ENCODE measurements at places on chromosomes 13 and 19. TPM values are rescaled to one million over a fixed set of nuclear protein-coding genes. Genes with fewer than 3 reads are reported as not detected.

OR7A5 gene
- total RNA-seq = not detected

GRCh38 chr13:98879957-98880356, 97.9 kb downstream of the DOCK9 start:
- no peak for DNase-seq

GRCh38 chr13:36752673-36753072, 66.3 kb upstream of the RFXAP start:
- no peak for DNase-seq

DNA sequence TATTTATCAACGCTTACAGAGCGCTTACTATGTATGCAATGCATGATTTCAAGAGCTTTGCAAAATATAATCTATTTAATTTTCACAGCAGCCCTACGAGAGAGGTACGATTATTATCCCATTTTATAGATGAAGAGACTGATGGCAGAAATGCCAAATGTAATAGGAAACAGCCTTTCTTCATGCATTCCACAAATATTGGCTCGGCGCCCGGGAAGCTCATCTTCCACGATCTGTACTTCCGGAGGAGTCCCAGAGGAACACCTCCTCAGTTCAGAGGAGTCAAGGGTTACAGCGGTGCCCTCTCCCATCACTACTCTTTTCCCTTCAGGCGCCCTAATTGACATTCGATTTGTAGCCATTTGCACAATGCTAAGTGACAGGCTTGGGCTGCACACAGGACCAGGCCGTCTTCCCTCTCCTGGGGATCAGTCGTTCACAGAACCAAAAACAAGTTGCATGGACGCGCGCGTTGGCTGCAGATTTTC, 1.1 kb upstream of the ARHGAP35 start:
- no peak for DNase-seq

DNA sequence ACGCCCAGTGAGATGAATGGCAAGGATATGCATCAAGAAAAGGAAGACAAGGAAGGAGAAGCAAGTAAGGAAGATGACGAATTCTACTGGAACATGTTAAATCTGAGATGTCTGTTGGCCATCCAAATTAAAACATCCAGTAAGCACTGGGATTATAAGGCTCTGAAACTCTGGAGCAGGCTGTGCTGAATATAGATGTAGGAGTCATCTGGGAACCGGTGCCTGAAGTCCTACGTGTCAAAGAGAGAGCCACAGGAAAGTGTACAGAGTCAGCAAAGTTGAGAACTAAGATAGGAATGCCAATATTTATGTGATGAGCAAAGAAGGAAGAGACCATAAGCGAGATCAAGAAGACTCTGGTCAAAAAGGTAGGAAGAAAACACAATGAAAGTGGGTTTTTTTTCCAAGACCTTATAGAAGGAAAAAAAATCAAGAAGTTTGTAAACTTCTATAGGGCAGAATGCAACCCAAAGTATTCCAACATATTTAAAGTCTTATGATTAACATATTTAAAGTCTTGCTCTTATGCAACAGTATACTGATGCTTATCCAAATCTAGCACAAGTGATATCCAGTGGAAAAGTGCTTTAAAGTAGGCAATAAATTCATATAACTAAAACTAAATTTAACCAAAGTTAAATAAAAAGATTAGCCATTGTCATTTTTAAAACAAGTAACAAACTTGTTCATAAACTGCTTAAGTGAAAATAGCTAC, 51.2 kb upstream of the EEF1AKMT1 start:
- DNase-seq = no peak

GRCh38 chr13:113970810-113971470, 2.9 kb downstream of the C13orf46 start:
- no peak for DNase-seq

DNA sequence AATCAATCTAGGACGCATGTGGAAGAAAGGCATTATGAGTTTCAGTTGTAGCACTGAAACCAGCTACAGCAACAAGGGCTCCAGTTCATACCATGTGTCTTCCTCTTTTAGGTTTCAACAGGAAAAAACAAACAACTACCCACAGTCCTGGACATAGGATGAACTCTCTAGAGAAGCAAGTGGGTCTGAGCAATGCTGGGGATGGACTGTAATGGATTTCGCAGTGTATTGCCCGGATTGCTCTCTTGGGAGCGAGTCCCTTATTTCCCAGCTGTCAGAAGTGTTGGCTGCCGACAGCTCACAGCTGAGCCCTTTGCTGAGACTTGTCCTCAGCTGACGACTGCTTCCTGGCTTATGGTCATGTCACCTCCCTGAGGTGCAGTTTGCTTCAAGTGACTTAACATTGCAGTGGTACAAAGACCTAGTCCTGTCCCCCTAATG, 12.1 kb upstream of the MYCBP2 start:
- DNase-seq = no peak

SPRED3 gene
- 1.4 TPM for total RNA-seq

- peak; percentile 5 for DNase-seq
Measured at GRCh38 chr13:27117158-27117557, 54.5 kb downstream of the USP12 start.

- no peak for DNase-seq
Measured at GRCh38 chr13:66364346-66364745, 865.8 kb downstream of the PCDH9 start.

- DNase-seq = no peak
Measured at GRCh38 chr19:37217480-37217774, 587 bp upstream of the ZNF383 start.

DNA sequence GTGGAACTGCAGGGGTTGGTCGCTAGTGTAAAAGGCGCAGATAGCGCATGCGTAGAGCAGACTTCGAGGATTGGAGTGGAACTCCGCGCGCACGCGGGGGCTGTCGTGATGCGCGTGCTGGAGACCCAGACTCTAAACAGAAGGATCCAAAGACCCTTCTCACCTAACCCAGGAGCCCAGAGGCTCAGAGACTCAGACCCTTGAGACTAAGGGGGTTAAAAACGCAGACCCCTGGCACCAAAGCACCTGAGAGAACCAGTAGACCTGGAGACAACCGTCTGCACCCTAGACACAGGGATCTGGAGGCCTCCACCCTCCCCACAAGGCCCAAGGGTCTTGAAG, 567 bp upstream of the CTU1 start:
- no peak for DNase-seq

GRCh38 chr19:22945560-22945959, 57.4 kb downstream of the ZNF728 start:
- no peak for DNase-seq

DNA sequence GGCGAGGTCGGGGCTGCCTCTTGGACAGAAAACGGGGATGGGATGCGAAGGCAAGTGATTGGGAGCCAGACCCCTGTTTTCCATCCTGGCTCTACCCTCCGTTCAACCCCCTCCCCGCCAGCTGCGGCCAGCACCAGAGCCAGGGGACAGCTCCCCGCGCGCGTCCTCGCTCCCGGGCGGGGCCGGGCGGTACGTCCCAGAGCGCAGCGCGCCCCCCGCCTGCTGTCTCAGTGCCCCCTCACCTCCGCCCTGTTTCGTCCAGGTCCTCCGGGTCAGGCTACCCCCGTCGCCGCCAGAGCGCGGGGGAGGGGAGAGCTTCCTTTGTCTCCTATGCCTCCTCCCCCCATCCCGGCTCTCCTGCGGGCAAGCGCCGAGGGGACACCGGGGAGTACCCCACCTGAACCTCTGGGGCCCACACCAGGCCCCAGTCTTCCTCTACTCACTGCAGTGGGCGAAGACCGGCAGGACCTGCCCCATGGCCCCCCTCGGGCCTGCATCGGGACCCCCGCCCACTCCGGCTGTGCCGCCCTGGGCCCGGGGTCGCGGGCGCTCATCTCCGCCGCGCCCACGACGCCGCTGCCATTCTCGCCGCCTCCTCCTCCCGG, 396 bp downstream of the RTN2 start:
- no peak for DNase-seq

- no peak for DNase-seq
Measured at GRCh38 chr13:24112791-24113190, 47.7 kb upstream of the SPATA13 start.

DNA sequence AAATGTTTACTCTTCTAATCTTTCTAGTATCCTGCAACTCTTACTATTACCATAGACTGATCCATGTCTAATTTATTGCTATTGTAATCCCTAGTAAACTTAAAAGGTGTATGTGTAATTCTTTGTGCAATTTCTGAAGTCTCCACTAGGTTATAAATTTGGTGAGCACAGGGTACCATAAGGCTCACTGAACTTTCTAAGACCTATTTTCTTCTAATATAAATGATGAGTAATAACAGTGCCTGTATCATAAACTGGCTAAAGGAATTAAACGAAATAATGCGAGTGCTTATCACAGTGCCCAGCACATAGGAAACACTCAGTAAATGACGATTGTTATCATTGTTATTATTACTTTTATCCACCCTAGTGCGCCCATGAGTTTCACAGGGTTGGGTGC, 119.1 kb downstream of the KLF12 start:
- DNase-seq = no peak

GRCh38 chr13:105573136-105573535, 962.3 kb downstream of the EFNB2 start:
- no peak for DNase-seq

MCOLN1 gene
- 3.9 TPM for total RNA-seq

NR1H2 gene
- total RNA-seq = 79.5 TPM

- peak; percentile 70 for DNase-seq
Measured at GRCh38 chr19:7799640-7800355, 30.2 kb upstream of the EVI5L start.

PTH2 gene
- total RNA-seq = not detected

DNA sequence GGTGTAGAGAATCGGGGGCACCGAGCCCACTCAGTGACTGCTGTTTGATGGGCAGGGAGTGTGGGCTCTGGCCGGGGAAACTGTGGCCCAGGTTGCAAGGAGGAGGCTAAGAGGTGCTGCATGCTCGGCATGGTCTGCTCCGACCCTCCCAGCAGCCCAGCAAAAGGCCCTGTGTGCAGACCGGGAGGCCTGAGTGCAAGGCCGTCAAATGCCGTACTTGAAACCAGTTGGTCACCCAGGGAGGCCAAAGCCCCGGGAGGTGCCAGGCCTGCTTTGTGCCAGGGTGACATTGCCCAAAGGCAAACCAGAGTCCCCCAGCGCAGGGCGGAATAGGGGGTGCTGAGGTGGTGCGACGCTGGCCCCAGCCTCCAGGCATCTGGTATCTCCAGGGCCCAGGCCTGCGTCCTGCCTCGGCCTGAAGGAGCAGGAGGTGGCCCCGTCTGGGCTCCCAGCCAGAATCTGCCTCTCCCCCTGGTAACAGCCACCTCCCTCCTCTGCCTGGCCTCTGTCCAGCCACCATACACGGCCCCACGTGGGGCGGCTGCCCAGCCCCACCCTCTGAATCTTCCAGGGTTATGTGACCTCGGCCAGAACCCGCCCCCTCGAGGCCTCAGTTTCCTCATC, 4.0 kb downstream of the PIK3R2 start:
- peak; percentile 94 for DNase-seq

Data from H4 (cell line).